ENCODE measurements at places on chromosomes 4 and X.

- DNase-seq, result peak; percentile 57
Observed at GRCh38 chr4:102625232-102625930, 124.2 kb downstream of the NFKB1 start.

DNA sequence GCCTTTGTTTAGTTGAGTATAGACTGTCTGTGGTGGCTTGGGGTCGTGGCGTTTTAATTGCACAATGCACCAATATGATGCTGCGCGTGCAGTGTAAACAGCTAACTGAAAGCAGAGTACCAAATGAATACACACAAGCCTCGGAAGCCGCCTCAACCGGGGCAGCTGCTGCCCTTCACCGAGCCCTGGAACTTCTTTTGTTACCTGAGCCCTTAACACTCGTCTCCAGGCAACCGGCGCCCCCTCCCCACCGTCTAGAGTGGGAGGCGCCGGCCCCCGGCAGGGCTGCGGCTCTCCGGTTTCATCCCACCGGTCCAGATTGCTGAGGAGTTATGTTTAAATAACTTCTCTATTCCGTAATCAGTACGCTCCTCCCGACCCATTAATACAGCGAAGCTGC is 173.2 kb upstream of the TBL1X start:
- no peak for DNase-seq

DNA sequence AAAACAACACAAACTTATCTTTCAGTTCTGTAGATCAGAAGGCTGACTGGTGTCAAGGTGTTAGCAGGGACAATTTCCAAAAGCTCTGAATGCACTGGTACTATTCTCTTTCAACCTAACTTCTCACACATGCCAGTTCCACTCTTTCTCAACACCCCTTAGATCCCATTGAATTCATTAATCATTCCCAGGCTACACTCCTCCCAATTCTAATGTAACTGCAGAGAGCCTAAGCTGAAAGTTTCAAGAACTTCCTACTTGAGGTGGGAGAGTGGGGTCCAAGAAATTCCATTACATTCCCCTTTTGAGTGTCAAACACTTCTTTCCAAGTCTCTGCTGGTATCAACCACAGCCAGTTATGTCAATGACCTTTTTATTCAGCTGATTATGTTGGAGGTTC is 142.0 kb downstream of the ADAMTS3 start:
- DNase-seq, result no peak

DNA sequence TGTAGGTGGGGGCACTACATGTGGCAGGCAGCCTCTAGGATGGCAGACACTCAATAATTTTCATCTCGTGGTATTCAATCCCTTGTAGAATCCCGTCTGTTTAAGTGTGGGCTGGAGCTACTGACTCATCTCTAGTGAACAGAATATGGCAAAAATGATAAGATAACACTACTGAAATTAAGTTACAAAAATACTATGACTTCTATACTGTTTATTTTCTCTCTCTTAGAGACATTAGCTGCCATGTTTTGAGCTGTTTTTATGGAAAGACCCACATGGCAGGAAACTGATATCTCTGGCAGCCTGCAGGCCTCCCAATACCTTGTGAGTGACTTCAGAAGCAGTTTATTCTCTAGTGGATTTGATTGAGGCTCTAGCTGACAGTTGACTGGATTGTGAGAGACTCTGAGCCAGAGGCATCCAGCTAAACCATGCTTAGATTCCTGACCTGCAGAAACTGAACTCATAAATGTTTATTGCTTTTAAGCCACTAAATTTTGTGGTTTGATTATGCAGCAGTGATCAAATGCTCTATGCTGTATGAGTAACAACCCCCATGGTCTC is 298.8 kb upstream of the CTSO start:
- peak; percentile 27 for DNase-seq

- no peak for DNase-seq
Observed at GRCh38 chr4:73902817-73903547, 33.8 kb downstream of the CXCL1 start.

- peak; percentile 70 for DNase-seq
Observed at GRCh38 chr4:182188622-182189021, 54.6 kb upstream of the TENM3 start.

DNA sequence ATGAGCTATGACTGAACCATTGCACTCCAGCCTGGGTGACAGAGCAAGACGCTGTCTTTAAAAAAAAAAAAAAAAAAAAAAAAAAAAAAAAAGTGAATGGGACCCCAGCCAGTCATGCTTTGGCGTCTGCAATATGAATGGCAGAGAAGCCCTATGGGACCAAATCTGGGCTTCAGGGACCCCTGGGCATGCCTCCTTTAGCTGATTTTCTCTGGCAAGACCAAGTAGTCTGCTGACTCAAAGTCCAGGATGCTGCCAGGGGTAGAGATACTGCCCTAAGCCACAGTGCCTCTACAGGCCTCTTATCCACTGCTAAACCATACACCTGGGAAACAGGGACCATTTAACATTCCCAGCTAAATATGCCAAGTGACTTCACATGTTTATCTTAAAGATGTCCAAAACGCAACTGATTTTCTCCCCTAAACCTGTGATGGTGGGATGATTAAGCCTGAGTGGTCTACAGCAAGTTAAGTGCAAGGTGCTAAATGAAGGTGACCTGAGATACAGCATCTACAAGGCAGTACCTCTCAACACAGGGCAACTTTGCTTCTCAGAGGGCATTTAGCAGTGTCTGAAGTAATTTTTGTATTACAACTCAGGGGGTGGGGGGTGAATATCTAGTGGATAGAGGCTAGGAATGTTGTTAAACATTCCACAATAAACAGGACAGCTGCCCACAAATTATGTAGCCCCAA is 5.8 kb downstream of the RPS4X start:
- DNase-seq, result no peak

DNA sequence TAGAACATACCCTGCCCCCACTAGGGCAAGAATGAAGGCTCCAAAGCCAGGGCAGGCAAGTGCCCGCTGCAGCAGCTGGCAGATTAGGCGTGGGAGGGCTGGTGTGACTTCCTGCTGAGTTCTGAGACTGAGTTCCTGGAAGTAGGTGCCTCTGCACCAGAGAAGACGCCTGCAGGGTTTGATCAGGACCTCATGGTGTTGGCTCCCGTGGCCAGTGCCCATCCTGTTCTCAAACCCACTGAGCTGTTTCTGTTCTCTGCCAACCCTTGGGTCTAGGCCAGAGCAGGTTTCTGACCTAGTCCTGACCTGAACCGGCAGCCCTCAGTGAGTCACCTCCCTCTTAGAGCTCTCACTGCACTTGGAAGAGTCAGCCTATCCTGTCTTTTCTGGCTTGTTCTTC is 220.7 kb downstream of the HS6ST2 start:
- DNase-seq, result no peak

DNA sequence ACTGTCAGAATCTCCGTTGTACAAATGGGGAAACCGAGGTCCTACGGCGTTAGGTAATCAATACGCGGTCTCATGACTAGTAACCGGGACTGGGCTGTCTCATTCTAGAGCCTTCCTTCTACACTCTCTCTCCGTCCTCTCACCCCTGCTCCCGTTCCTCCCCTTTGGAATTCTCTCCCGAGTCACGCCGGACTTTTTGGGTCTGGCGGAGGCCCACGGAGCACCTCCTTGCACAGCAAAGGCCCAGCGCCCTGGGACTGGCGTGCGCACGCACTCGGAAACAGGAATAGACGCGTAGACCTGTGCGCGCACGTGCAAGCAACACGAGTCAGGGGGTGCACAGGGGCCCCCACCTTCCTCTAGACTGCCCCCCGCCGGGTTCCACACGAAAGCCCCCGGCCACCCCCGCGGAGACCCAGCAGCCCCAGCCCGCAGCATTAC is 361 bp downstream of the QDPR start:
- peak; percentile 55 for DNase-seq

DNA sequence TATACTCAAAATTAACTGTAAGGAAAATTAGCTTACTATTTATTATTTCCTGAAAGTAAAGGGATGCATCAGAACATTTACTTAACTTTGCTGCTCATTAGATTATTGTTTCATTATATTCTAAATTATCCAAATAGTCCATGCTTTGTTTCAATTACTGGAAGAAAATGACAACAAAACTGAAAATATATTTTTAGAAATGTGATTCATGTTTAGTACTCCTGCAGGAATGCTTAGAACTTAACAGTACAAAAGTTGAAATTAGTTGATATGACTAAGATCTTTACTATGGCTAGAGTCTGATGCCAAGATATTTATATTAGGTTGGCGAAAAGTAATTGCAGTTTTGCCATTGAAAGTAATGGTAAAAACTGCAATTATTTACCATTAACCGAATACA is 660.5 kb upstream of the PABPC4L start:
- peak; percentile 75 for DNase-seq

DNA sequence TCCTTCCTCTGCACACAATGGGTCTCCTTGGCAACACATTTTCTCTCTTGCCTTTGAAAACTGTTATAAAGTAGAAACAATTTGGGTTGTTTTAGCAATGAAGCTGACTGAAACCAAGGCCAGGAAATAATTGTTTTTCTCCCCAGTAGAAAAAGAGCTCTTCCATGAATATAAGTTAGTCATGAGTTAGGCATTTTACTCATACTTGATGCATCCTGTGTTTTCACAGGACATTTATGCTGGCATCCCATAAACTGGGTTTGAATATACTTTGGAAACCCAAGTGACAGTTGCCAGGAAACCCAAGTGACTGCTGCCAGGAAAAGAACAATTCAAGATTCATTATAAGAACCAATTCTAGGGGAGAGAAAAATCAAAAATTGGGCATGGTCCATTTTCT is 128.6 kb upstream of the NPY2R start:
- peak; percentile 0 for DNase-seq

GRCh38 chr4:138010639-138011038 is 231.5 kb downstream of the SLC7A11 start:
- DNase-seq, result no peak

- DNase-seq, result no peak
Observed at GRCh38 chrX:145825896-145826295, 8.3 kb downstream of the SLITRK2 start.

GRCh38 chr4:66219401-66219800 is 549.1 kb upstream of the EPHA5 start:
- DNase-seq, result peak; percentile 27

DNA sequence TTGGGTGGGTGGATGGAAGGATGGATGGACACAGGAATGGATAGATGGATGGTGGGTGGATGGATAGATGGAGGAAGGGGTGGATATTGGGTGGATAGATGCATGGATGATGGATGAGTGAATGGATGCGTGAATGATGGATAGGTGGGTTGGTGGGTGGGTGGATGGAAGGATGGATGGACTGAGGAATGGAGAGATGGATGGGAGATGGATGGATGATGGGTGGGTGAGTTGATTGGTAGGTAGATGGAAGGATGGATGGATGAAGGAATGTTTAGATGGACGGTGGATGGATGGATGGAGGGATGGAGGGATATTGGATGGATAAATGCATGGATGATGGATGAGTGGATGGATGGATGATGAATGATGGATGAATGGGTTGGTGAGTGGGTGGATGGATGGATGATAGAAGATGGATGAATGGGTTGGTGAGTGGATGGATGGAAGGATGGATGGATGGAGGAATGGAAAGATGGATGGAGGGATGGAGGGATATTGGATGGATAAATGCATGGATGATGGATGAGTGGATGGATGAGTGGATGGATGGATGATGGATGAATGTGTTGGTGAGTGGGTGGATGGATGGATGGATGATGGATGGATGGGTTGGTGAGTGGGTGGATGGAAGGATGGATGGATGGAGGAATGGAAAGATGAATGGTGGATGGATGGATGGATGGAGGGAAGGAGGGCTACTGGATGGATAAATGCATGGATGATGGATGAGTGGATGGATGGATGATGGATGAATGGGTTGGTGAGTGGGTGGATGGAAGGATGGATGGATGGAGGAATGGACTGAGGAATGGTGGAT is 50.4 kb upstream of the GRPEL1 start:
- no peak for DNase-seq

DNA sequence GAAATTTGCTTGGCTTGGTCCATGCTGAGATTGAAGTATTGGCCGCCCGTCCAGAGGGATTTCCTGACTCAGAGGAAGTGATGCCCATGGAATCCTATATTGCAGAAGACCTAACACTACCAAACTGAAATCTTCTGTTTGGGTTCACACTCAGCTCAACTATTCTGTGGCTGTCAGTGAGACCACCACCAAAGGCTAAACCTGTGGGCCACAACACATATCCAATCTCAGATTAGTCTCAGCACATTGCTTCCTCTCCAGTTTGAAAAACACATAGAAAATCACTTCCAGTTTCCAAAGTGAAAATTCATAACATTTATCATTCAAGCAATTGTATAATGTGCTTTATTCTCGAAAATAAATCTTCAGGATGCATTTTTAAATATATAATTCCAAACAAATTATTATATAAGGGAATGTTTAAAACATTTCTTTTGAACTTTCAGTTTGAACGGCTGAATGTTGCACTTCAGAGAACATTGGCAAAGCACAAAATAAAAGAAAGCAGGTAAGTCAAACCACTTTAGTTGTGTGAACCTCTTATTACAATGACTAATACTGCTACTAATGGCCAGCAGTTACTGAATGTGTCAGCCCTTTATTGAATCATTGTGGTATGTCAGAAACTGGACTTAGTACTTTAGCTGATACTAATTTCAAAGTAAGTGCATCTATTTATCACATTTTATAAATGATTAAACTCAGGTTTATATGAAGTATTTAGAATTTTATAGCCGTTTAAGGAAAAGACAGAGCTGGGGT is 37.0 kb downstream of the GUCY1A1 start:
- DNase-seq, result peak; percentile 3

DNA sequence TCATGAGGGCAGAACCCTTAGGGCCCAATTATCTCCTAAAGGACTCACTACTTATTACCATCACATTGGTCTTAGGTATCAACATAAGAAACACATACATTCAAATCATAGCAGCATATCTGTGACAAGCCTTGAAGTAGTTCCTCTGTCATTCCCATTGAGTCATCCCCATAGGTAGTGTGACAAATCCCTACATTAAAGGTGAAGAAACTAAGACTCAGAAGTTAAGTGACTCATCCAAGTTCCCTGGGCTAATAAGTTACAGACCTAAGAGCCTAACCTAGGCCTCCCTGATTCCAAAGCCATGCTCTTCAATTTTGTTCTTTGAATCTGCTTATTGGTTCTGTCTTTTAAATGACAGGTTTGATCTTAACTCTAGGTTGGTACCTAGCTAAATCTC is 58.2 kb downstream of the CD38 start:
- DNase-seq, result no peak

GRCh38 chr4:167185465-167185864 is 48.8 kb downstream of the SPOCK3 start:
- DNase-seq, result no peak

DNA sequence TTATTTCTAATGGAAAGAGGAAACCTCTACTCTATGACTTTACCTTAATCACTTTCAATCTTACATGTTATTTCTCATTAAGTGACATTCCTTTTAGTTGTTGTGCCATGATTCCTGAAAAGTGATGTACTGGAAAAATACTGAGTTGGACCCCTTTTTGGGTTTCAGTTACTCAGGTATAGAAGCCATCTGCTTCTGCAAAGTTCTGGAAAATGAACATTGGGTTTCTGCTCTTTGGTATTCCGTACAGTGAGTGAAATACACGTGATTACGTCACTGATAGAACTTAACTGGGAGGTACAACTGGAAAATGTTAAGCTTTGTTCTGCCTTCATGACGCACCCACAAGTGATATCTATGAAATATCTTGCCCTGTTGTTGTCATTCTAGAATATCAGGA is 114.7 kb downstream of the MID1 start:
- no peak for DNase-seq

GRCh38 chr4:12487000-12487399 is 997.1 kb downstream of the RAB28 start:
- DNase-seq, result no peak

Measured in EH (cell line).